ENCODE measurements at places on chromosomes 7 and 10.

- DNase-seq = peak; percentile 91
Observed at GRCh38 chr7:117132321-117133120, 179.2 kb downstream of the ST7 start.

DNA sequence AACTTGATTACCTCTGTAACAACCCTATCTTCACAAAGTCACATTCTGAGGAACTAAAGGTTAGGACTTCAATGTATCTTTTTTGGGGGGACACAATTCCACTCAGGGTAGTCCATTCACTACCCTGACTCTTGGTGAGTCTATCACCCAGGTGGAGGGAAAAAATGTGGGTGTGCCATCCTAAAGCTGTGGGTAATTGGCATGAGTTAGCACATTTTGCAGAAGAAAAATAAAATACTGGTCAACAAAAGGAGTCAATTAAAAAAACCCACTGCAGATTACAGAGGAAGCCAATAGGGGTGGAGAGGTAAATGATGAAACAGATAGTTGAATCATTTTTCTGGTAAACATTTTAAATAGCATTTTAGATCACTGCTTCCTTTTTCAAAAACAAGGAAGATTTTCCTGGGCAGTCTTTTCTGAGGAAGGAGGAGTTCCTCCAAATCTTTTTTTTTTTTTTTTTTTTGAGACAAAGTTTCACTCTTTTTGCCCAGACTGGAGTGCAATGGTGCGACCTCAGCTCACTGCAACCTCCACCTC lies 5.1 kb upstream of the BLVRA start:
- no peak for DNase-seq

DNA sequence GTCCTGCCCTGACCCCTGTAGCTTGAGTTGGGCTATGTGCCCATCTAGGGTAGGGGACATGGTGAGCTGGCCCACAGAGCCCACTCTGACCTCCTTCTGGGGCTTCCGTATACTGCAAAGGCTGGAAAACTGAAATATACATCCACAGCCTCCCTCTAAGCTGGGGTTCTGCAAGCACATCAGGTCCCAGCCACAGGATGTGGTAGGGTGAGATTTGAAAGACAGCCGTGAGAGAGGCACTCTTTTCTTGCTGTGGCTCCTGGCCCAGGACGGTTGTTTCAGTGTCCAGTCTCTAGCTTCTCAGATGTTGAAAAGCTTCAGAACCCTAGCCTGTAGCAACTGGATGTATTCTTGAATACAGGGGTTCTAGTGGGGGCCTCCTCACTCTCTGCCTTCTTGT lies 60.1 kb upstream of the ADRB1 start:
- no peak for DNase-seq

DNA sequence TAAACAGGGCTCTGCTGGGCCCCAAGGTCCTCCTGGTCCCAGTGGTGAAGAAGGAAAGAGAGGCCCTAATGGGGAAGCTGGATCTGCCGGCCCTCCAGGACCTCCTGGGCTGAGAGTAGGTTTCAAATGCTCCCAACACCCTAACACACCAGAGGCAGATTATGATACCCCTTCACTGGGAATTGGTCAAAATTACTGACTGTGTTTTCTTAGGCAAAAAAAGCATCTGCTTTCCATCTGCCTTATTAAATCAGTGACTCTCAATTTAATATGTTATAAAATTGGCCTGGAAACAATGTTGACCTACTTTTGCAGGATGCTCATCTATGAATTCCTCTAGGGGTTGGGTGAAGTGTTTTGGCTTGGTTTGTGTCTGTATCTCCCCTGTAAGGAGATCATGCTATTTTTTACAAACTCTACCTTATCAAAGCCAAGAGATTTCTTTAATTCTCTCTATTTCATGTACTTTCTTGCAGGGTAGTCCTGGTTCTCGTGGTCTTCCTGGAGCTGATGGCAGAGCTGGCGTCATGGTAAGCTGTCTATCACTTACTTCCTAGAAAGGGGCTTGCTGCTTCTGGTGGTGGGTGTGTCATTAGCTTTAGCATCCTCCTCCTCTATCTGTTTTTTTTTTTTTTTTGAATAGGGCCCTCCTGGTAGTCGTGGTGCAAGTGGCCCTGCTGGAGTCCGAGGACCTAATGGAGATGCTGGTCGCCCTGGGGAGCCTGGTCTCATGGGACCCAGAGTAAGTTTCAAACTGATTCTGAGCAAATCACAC lies 15.9 kb downstream of the COL1A2 start:
- peak; percentile 56 for DNase-seq

- DNase-seq = no peak
Observed at GRCh38 chr7:84482476-84482875, 287.9 kb upstream of the SEMA3A start.

GRCh38 chr10:35642793-35643114 lies 658 bp upstream of the FZD8 start:
- no peak for DNase-seq

- DNase-seq = no peak
Observed at GRCh38 chr10:91022924-91023699, 102.2 kb upstream of the ANKRD1 start.

DNA sequence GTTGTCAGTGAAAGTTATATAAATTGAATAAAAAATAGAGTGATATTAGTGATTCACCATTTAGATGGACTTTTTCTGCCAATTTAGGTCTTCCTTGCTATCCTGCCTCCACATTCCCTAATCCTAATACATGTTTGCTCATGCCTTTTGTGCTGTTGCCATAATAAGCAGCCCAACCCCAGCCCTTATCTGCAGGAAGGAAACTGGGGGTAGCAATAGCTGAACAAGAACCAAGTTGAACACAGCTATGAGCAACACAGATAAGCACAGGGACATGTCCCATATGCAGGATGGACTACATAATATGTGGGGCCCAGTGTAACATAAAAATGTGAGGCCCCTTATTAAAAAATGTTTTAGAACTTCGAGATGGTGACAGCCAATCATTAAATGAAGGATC lies 91.2 kb upstream of the AHR start:
- no peak for DNase-seq

- no peak for DNase-seq
Observed at GRCh38 chr7:148222721-148223120, 367.8 kb upstream of the C7orf33 start.

DNA sequence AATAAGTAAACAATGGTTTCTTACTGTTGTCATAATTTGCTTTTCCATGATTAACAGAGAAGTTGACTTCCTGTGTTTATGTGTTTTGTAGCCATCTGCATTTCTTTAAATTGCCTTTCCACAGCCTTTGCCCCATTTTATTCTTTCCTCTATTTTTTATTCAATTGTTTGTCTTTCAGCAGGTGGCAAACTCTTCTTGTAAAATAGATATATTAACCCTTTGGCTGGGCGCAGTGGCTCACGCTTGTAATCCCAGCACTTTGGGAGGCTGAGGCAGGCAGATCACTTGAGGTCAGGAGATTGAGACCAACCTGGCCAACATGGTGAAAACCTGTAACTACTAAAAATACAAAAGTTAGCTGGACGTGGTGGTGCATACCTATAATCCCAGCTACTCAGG lies 50.6 kb upstream of the CAPZA2 start:
- no peak for DNase-seq

GRCh38 chr7:18198868-18199267 lies 171.2 kb upstream of the PRPS1L1 start:
- DNase-seq = no peak

- no peak for DNase-seq
Observed at GRCh38 chr10:113681533-113682470, 2.1 kb downstream of the CASP7 start.

- DNase-seq = peak; percentile 49
Observed at GRCh38 chr10:121076776-121077715, 225.9 kb downstream of the WDR11 start.

- no peak for DNase-seq
Observed at GRCh38 chr7:39192476-39192875, 214.8 kb downstream of the POU6F2 start.

- peak; percentile 70 for DNase-seq
Observed at GRCh38 chr7:107946451-107946850, 55.5 kb downstream of the DLD start.

Measured in fibroblast of skin of abdomen (primary cell).